ENCODE measurements at places on chromosomes 6 and 20.
A peak's percentile ranks its signal among the peaks of the same experiment; 100 is the strongest.

- no peaks in the 10 kb centered on the region for H3K4me1 ChIP-seq
- peaks cover 7% of the 10 kb centered on the region for H3K27me3 ChIP-seq
- no peaks in the 10 kb centered on the region for H3K36me3 ChIP-seq
- H3K27ac ChIP-seq = no peak overlapping the region
- DNase-seq = no peak
- no peak overlapping the region for H3K4me3 ChIP-seq
Measured at GRCh38 chr6:49506569-49507111, 6.9 kb downstream of the GLYATL3 start.

DNA sequence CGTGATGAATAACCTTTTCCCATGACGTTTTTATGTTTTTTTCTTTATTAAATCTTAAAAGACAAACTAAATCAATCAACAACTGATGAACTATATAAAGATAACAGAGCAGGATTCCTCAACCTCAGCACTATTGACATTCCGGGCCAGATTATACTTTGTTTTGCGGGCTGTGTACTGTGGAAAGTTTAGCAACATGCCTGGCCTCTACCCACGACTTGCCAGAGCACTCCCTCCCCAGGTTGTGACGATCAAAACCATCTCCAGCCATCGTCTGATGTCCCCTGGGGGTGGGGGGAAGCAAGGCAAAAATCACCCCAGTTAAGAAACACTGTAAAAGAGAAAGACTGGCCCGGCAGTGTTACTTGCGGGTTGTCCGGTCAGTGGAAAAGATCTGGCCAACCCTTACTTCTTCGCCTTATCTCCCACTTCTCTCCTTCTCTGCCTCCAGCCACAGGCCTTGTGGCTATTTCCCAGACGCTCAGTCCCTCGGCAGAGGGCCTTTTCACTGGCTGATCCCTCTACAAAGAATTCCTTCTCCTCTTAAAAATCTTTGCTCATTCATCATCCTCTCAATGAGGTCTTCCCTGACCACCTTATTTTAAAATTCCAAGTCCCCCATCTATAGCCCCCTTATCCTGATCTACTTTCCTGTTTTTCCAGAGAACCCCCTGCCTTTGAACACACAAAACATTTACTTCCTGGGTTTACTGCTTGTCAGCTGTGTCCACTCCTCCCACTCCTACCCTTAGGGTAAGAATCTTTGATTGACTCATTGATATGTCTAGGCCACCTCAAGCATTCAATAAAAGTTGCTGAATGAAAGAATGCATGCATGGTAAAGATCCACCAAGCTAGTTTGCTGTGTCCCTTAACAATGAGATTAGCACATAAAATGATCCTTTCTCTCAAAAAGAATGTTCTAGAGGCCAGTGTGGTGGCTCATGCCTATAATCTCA lies 14.7 kb upstream of the RAB22A start:
- no peak overlapping the region for H3K27ac ChIP-seq
- H3K4me3 ChIP-seq = no peak overlapping the region
- no peaks in the 10 kb centered on the region for H3K36me3 ChIP-seq
- DNase-seq = no peak
- H3K27me3 ChIP-seq = no peaks in the 10 kb centered on the region

DNA sequence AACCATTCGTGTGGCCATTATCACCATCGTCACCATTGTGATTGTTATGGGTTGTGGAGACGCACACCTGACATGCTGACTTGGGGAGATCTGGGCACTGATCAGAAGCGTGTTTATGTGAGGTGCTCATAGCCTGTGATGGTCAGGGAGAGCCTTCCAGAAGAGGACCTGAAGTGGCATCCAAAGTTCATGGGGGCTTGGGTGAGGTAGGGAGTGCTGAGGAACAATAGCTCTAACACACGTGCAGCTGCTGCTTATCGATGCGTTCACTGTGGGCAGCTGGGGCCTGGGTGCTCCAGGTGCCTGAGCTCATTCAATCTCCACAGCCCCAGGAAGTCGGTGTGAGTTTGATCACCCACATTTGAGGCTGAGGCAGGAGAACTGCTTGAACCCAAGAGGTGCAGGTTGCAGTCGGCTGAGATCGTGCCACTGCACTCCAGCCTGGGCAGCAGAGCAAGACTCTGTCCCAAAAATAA lies 227.3 kb downstream of the PREX1 start:
- no peak overlapping the region for H3K4me3 ChIP-seq
- H3K4me1 ChIP-seq = peaks cover 2% of the 10 kb centered on the region
- no peaks in the 10 kb centered on the region for H3K36me3 ChIP-seq
- DNase-seq = no peak
- peaks cover 6% of the 10 kb centered on the region for H3K27me3 ChIP-seq
- H3K27ac ChIP-seq = no peak overlapping the region

DNA sequence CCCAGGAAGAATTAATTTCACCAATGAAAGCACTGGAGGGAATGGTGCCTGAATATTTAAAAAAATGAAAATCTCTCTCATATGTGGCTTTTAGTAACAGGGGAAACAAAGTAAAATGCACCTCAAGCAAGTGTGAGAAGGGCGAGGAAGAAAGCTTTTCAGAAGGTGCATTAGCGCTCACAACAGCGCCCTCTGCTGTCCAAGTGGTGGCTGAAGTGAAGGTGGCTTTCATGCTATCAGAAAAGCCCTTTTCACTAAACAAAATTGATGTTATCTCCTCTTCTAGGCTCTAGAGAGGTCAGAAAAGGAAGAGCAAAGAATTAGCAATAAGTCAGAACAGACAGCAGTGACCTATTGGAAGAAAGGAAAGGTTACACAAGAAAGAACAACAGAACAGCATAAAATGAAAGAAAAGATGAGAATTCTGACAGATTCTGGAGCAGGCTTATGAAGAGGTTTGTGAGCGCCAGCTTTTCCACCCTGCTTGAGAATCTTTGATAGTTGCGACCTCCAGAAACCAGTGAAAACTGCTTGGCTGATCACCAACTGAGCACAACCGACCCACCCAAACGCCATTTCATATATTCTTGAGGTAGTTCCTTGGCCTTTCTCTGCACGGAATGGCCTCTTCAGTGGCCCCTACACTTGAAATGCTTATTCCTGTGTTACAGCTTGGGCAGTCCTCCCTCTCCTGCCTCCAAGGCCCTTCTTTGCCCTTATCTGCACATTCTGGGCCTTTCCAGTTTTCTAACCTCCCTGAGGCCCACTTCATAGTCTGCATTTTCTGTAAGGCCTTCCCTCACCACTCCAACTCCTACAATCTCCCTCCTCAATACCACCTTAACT lies 45.3 kb downstream of the SMLR1 start:
- DNase-seq = peak; percentile 37
- H3K27me3 ChIP-seq = no peaks in the 10 kb centered on the region
- H3K4me3 ChIP-seq = no peak overlapping the region
- H3K36me3 ChIP-seq = peaks cover 18% of the 10 kb centered on the region

DNA sequence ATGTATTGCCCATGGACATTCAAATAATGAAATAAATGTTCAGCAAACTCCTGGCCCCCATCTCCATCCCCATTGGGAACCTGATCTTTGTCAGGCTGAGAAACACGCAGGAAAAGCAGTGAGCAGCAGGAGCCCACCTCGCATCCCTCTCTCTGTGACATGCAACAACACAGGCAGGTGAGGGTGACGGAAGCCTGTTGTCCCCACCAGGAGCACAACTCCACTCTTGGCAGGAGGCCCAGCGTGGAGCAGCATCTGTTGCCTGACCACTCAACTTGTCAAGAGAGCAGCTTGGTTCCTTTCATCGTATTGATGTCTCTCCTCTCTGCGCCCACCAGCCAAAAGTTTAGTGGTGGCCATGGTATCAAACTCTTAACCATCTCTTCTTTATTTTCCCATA lies 586.9 kb upstream of the ARID1B start:
- H3K4me1 ChIP-seq = peaks cover 15% of the 10 kb centered on the region
- no peaks in the 10 kb centered on the region for H3K36me3 ChIP-seq
- H3K4me3 ChIP-seq = no peak overlapping the region
- H3K27me3 ChIP-seq = no peaks in the 10 kb centered on the region
- no peak for DNase-seq
- H3K27ac ChIP-seq = no peak overlapping the region

DNA sequence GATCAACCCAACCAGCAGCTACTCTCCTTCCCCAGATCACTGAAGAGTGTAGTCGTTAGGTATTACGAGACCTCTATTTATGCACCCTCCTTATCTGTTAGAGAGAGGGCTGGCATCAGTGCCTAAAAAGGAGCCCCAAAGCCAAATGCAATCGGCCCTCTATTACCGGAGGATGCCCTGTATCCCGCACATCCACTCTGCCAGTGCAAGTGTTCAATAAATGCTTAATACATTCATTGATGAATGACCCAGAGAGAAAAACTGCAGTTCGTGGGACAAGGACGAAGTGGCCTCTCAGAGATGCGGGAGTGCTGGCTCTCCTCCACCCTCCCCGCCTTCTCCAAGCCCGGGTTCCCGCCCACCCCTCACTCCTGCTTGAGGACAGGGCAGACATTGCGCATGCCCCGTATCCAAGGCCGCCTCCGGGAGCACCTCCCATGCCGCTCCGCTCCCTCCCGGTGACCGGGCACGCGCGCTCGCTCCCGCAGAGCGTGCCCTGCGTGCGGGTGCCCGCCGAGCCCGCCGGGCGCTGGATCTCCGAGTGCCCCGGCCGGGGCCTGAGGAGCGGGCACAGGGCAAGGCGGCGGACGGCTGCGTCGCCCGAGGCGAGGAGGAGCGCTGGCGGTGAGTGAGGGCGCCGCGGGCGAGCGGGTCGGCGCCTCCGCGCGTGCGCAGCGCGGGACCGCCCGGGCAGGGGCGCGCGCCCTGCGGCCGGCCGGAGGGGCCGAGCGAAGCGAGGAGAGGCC lies 27.2 kb upstream of the BTBD3 start:
- H3K4me3 ChIP-seq = peak overlapping the region; percentile 77
- H3K27ac ChIP-seq = no peak overlapping the region
- no peaks in the 10 kb centered on the region for H3K36me3 ChIP-seq
- peak; percentile 35 for DNase-seq

- no peak overlapping the region for H3K4me3 ChIP-seq
- H3K36me3 ChIP-seq = no peaks in the 10 kb centered on the region
- H3K4me1 ChIP-seq = peaks cover 26% of the 10 kb centered on the region
- DNase-seq = no peak
Measured at GRCh38 chr20:24762371-24762770, 186.7 kb upstream of the CST7 start.

- H3K27me3 ChIP-seq = peaks cover 5% of the 10 kb centered on the region
- peak within 1 kb of the TSS; percentile 67 for H3K4me3 ChIP-seq
- H3K4me1 ChIP-seq = peaks cover 13% of the 10 kb centered on the region
- peak; percentile 16 for DNase-seq
Measured at GRCh38 chr6:144008120-144008811, at the start of gene PLAGL1. Gene PLAGL1, minus strand, starts transcription at chr6:144008259. Its CDS starts 60,123 bp downstream, at chr6:143948136.

- no peaks in the 10 kb centered on the region for H3K4me1 ChIP-seq
- H3K4me3 ChIP-seq = no peak overlapping the region
- H3K27ac ChIP-seq = no peak overlapping the region
- no peaks in the 10 kb centered on the region for H3K36me3 ChIP-seq
- peaks cover 5% of the 10 kb centered on the region for H3K27me3 ChIP-seq
Measured at GRCh38 chr6:138538390-138539031, 39.2 kb upstream of the NHSL1 start.

GRCh38 chr6:12147557-12148316 lies 135.6 kb downstream of the HIVEP1 start:
- no peak for DNase-seq
- H3K4me3 ChIP-seq = no peak overlapping the region
- no peaks in the 10 kb centered on the region for H3K27me3 ChIP-seq
- peaks cover 50% of the 10 kb centered on the region for H3K36me3 ChIP-seq
- no peak overlapping the region for H3K27ac ChIP-seq
- peaks cover 10% of the 10 kb centered on the region for H3K4me1 ChIP-seq

DNA sequence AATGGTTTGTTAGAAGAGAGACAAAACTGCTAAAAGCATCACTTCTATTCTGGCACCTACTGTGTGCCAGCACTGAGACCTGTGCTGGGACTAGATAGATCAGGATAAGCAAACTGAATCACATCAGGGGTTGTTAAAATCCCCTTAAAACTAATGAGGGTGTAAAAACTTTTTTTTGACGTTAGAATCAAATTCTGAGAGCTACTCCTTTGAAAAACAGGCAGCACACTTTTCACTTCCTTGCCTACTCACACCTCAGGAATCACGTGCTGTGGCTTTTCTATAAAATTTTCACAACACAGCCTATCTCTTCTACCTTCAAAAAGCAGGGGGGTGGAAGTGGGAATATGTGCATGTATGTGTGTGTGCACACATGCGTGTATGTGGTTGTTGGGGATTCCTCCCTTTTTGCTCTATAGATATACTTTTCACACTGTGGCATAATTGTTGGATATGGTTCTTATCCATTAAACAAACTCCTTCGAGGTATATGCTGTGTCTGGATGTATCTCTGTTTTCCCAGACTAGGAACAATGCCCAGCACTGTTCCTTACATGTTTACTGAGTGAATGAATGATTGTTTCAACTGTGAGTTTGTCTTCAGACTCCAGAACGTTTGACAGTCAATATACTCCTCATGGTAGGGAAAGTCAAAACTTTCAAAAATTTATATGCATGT lies 105.4 kb downstream of the FYN start:
- H3K27ac ChIP-seq = peak overlapping the region; percentile 41
- H3K4me1 ChIP-seq = peaks cover 63% of the 10 kb centered on the region
- no peak overlapping the region for H3K4me3 ChIP-seq
- DNase-seq = no peak

GRCh38 chr20:46931699-46932098 lies 37.1 kb downstream of the EYA2 start:
- peaks cover 26% of the 10 kb centered on the region for H3K27me3 ChIP-seq
- H3K27ac ChIP-seq = no peak overlapping the region
- H3K4me3 ChIP-seq = no peak overlapping the region
- H3K4me1 ChIP-seq = no peaks in the 10 kb centered on the region

DNA sequence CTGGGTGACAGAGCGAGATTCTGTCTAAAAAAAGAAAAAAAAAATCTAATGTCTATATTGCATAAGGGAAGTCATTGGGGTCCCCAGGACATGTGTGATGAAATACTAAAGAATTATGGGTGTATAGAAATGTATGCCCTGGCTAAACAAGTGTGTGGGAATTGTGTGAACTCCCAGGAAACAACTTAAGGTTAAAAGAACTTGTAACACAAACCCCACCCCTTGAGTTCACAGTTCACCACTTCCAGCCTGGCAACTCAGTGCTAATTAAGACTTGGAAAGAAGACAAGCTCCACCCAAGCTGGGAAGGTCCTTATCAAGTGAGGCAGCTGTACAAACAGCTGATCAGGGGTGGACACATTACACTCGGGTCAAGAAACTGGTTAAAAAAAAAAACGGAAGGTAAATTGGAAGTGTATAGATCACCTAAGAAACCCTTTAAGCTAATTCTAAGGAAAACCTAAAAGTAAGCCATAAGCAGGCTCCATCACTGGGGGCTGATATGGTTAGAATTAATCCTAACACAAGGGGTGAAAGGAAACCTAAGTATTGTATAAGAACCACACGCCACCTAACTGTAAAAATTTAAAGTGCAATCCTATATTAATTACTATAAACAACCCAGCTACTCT lies 25.2 kb downstream of the HLA-A start:
- H3K4me1 ChIP-seq = peaks cover 54% of the 10 kb centered on the region
- H3K27ac ChIP-seq = no peak overlapping the region
- H3K27me3 ChIP-seq = peaks cover 2% of the 10 kb centered on the region
- no peak for DNase-seq
- H3K4me3 ChIP-seq = no peak overlapping the region
- H3K36me3 ChIP-seq = no peaks in the 10 kb centered on the region

- peak overlapping the region; percentile 65 for H3K4me3 ChIP-seq
- peak; percentile 34 for DNase-seq
- no peaks in the 10 kb centered on the region for H3K36me3 ChIP-seq
- H3K4me1 ChIP-seq = peaks cover 8% of the 10 kb centered on the region
- peaks cover 26% of the 10 kb centered on the region for H3K27me3 ChIP-seq
Measured at GRCh38 chr6:1524040-1524480, 85.7 kb upstream of the FOXC1 start.

- no peak for DNase-seq
- H3K27me3 ChIP-seq = peaks cover 58% of the 10 kb centered on the region
- H3K4me3 ChIP-seq = peak overlapping the region; percentile 35
- peaks cover 41% of the 10 kb centered on the region for H3K4me1 ChIP-seq
- no peak overlapping the region for H3K27ac ChIP-seq
Measured at GRCh38 chr20:21511485-21511849, 2.4 kb downstream of the NKX2-2 start.
